Occipital lobe (tissue), 3 donors: ENCODE measurements at places on chromosomes 12 and 14. TPM values are rescaled to one million over a fixed set of nuclear protein-coding genes. Genes with fewer than 3 reads are reported as not detected.

- no peak for DNase-seq
These were observed 179.6 kb upstream of the LMO3 start for GRCh38 chr12:16785524-16785923.

DNA sequence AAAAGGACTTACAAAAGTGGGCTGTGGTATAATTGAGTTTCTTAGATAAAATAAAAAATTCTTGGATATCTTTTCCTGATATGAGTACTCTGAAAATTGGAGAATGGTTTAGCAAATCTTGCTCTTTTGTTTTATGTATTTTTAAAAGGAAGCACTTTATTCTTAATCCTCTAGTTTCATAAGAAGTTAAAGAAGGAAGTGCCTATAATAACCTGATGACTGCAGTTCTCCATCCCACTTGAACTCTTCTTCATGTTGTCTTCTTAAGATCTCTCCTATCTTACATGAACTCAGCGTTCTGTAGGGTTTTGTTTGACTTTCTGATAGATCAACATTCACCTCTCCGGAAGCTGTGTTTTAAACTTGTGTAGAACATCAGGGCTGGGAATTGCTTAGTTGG lies 271.0 kb downstream of the ERC1 start:
- DNase-seq = no peak

- peak; percentile 10 for DNase-seq
These were observed 123.0 kb downstream of the GLT1D1 start for GRCh38 chr12:128976120-128976738.

DNA sequence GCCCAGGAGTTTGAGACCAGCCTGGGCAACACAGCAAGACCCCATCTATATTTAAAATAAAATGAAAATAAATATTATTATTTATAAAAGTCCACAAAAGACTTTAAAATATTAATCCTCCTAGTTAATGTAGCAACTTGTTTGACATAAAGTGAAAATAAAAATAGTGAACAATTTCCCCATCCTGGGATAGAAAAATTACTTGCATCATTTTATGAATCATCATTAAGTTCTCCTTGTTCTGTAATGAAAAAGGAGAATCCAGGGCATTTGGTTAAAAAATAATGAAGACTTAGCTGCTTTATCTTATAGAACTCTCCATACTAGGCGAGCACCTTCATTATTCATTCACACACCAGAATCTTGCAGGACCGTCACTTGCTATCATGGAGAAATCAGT lies 66.1 kb downstream of the ELK3 start:
- DNase-seq = no peak

- peak; percentile 25 for DNase-seq
These were observed 19.4 kb downstream of the BDKRB1 start for GRCh38 chr14:96275177-96276112.

DNA sequence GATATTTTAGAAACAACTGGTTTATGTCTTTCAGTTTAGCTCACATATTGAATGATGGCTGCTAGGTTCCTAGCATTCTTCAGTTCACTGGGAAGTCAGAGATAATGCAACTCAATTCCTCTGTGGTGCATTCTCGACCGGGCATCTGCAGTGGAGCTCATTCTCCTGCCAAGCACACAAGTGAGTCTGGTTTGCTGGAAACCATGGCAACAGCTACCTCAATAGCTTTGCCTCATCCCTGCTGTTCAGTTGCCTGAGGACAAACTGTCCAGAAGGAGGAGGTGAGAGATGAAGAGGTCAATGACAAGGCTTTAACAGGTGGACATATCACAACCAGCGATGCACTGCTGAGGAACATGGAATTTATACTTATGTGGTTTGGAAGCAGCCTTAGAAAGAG lies 816.9 kb downstream of the AACS start:
- peak; percentile 15 for DNase-seq

Gene OAS1
- 2.5 TPM for total RNA-seq

Gene PPP1R1A
- total RNA-seq = 6.7 TPM

Gene ARHGEF25
- total RNA-seq = 49.4 TPM

Gene MYF5
- not detected for total RNA-seq

Gene TMPRSS12
- not detected for total RNA-seq

Gene SLCO1C1
- 32.9 TPM for total RNA-seq

Gene SERPINA9
- total RNA-seq = not detected

Gene ABCD2
- 20.4 TPM for total RNA-seq

Gene NPAS3
- 44.6 TPM for total RNA-seq

Gene MYL2
- total RNA-seq = not detected
